ENCODE measurements at places on chromosomes 5 and 9. TPM values are rescaled to one million over a fixed set of nuclear protein-coding genes. Genes with fewer than 3 reads are reported as not detected.

DNA sequence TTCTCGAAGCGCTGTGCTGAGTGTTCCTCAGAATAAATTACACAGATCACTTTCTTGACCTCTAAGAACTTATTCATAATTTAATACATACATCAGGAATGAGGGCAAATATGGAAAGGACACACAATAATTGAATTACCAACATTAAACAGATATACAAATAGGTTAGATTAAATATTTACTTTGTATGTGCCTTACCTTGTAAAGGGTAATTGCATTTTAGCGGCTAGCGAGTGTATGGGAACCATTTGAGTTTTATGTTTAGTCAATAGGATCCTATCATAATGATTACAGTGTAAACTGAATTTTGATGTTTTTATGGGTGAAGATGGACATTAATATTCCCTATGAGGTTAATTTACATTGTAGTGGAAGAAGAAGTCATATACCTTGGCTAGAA lies 1187.1 kb upstream of the WWC1 start:
- H3K27me3 ChIP-seq: no peaks in the 10 kb centered on the region
- no peak for DNase-seq

GRCh38 chr5:22835686-22836085 lies 17.5 kb downstream of the CDH12 start:
- H3K36me3 ChIP-seq: no peaks in the 10 kb centered on the region
- no peak overlapping the region for H3K27ac ChIP-seq
- no peak overlapping the region for H3K4me3 ChIP-seq
- no peak for DNase-seq
- no peaks in the 10 kb centered on the region for H3K4me1 ChIP-seq

DNA sequence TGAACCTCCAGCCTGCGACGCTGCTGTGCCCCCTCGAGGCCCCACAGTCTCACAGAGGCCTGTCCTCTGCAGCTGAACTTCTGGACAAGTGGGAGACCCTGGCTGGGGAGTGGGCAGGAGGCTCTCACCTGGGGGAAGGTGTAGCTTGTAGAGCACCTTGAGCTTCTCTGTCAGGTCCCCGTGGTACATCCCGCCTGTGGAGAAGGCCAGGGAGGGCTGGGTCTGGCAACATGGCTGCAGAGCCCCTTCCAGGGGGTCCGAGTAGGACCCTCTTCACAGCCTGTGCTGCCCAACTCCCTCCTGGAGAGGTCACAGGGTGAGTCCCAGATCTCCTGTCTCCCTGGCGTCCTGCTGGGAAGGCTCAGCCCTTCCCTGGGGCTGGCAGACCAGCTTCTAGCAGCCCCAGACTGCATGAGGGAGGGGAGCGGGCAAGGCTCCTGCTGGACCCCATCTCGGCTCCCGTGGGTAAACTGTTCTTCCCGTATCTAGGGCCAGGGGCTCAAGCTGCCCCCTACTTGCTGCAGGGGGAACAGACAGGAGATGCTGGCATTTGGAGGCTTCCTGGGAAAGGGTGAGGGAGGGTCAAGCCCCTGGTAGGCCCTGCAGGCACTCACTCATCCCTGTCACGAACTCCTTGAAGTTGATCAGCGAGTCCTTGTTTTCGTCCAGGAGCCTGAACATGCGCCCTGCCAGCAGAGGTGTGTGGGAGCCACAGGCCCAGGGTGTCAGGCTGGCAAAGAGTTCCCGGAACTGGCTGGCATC lies 11.2 kb upstream of the MRNIP start:
- peaks cover 20% of the 10 kb centered on the region for H3K36me3 ChIP-seq
- H3K4me3 ChIP-seq: no peak overlapping the region
- no peaks in the 10 kb centered on the region for H3K27me3 ChIP-seq
- H3K4me1 ChIP-seq: no peaks in the 10 kb centered on the region
- no peak for DNase-seq
- no peak overlapping the region for H3K27ac ChIP-seq

GRCh38 chr5:157020002-157020401 lies 38.9 kb downstream of the HAVCR1 start:
- H3K4me3 ChIP-seq: no peak overlapping the region
- DNase-seq: no peak
- no peak overlapping the region for H3K27ac ChIP-seq
- no peaks in the 10 kb centered on the region for H3K36me3 ChIP-seq
- H3K4me1 ChIP-seq: peaks cover 11% of the 10 kb centered on the region
- no peaks in the 10 kb centered on the region for H3K27me3 ChIP-seq

DNA sequence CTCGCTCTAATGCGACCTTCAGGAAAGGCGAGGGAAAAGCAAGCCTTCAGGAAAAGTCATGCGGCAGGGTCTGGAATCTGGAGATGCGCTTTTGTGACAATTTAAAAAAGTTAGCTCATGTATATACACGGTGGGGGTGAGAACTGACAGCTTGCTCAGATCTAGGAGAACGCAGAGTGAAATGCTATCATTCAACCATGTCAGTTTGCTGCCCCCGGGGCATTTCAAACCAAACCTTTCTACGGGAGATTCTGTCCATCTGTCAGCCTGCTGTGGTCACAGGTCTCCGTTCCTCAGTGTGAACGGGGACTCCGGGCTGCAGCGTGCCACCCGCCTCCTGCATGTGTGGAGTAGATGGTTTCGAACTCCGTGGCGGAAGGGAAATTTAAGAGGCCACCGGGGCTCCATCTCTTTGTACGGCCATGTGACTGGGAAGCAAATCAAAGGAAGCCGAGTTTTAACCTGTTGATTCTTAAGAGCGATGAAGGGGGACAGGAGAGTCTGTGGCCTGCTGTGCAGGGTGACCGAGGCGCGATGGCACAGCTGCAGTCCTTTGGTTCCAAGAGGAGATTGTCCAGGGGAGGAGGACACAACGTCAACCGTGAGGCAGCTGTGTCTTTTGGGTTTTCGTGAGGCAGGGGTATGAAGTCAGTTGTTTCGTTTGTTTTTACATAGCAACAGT lies 45.9 kb downstream of the OTULIN start:
- H3K27ac ChIP-seq: no peak overlapping the region
- no peak for DNase-seq
- no peaks in the 10 kb centered on the region for H3K27me3 ChIP-seq
- peaks cover 42% of the 10 kb centered on the region for H3K4me1 ChIP-seq
- no peak overlapping the region for H3K4me3 ChIP-seq

Gene FOCAD
- 20.6 TPM for total RNA-seq
